ENCODE measurements at places on chromosomes 3 and 15. TPM values are rescaled to one million over a fixed set of nuclear protein-coding genes. Genes with fewer than 3 reads are reported as not detected.

The DUOXA2 gene
- total RNA-seq = not detected

- no peak for DNase-seq
- no peak overlapping the region for H3K4me3 ChIP-seq
- H3K27ac ChIP-seq = peak overlapping the region; percentile 67
- H3K27me3 ChIP-seq = no peaks in the 10 kb centered on the region
- H3K36me3 ChIP-seq = no peaks in the 10 kb centered on the region
Measured at GRCh38 chr15:41967506-41968206, 4.7 kb downstream of the EHD4 start.

The ARNT2 gene
- total RNA-seq = 130 TPM

GRCh38 chr3:172087602-172088580 is 48.5 kb downstream of the FNDC3B start:
- no peaks in the 10 kb centered on the region for H3K27me3 ChIP-seq
- no peak overlapping the region for H3K27ac ChIP-seq
- H3K36me3 ChIP-seq = no peaks in the 10 kb centered on the region
- H3K4me3 ChIP-seq = no peak overlapping the region

- H3K4me1 ChIP-seq = no peaks in the 10 kb centered on the region
- H3K27ac ChIP-seq = no peak overlapping the region
- H3K4me3 ChIP-seq = no peak overlapping the region
- H3K36me3 ChIP-seq = peaks cover 67% of the 10 kb centered on the region
- no peak for DNase-seq
Measured at GRCh38 chr15:80588801-80589200, 106.3 kb upstream of the ABHD17C start.

- DNase-seq = no peak
- no peak overlapping the region for H3K27ac ChIP-seq
- no peaks in the 10 kb centered on the region for H3K36me3 ChIP-seq
- no peaks in the 10 kb centered on the region for H3K27me3 ChIP-seq
- no peak overlapping the region for H3K4me3 ChIP-seq
- H3K4me1 ChIP-seq = no peaks in the 10 kb centered on the region
Measured at GRCh38 chr3:117408811-117409210, 699.2 kb downstream of the TUSC7 start.

The AHSG gene
- total RNA-seq = 1.5 TPM

The TEX55 gene
- not detected for total RNA-seq

DNA sequence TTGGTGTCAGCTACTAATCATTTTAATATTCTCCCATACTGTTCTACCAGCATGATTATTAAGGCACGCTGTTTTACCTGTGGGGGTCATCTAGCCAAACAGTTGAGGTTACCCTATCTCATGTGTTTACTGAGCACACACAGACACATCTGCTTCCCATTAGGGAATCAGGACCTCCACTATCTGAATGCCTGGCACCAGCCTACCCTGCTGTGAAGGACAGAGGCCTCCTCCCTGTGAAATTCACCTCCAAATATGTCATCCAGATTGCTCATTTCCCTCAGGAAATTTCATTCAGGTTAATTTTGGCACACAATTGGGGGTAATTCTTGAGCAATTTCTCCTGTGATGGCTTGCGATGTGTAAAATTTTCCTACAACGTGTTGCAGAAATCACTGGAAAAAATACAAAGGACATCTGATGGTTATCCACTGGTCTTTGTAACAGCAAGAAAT is 155.6 kb upstream of the NR2E3 start:
- no peak overlapping the region for H3K4me3 ChIP-seq
- H3K27ac ChIP-seq = no peak overlapping the region
- H3K36me3 ChIP-seq = no peaks in the 10 kb centered on the region
- no peaks in the 10 kb centered on the region for H3K27me3 ChIP-seq
- DNase-seq = no peak

GRCh38 chr3:149299938-149300801 is 33.3 kb downstream of the TM4SF18 start:
- H3K4me1 ChIP-seq = no peaks in the 10 kb centered on the region
- H3K27ac ChIP-seq = peak overlapping the region; percentile 45
- no peak overlapping the region for H3K4me3 ChIP-seq
- peak; percentile 24 for DNase-seq
- H3K27me3 ChIP-seq = no peaks in the 10 kb centered on the region

DNA sequence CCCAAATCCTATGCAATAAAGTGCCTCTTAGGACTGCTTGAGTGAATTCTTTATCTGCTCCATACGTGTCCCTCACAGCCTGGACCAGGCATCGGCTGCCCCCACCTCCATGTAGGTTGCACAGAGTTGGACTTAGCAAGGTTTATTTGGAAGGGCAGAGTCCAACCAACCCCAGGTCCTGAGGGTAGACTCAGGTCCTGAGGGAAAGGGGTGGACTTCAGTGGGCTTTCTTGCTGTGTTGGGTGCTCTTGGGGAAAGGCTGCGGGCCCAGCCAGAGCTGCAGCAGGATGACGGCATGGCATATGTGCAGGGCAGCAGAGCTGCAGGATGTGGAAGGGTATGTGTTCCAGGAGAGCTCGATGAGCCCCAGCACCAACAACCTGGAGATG is 6.5 kb downstream of the ALG3 start:
- no peak for DNase-seq
- H3K4me3 ChIP-seq = no peak overlapping the region
- no peaks in the 10 kb centered on the region for H3K27me3 ChIP-seq
- H3K36me3 ChIP-seq = peaks cover 56% of the 10 kb centered on the region
- peaks cover 6% of the 10 kb centered on the region for H3K4me1 ChIP-seq

The IL5RA gene
- total RNA-seq = 9.4 TPM
